ENCODE measurements at places on chromosomes 2 and 18. TPM values are rescaled to one million over a fixed set of nuclear protein-coding genes. Genes with fewer than 3 reads are reported as not detected.

Gene NDUFB3
- total RNA-seq = 93.9 TPM

Gene RPL37A
- 845 TPM for total RNA-seq

Gene PCARE
- 0.32 TPM for total RNA-seq

- DNase-seq = no peak
Observed at GRCh38 chr2:236676136-236676873, 106.7 kb downstream of the ACKR3 start.

- DNase-seq = no peak
Observed at GRCh38 chr2:222878301-222878876, 17.6 kb downstream of the ACSL3 start.

GRCh38 chr2:9623151-9623550, 7.6 kb downstream of the YWHAQ start:
- DNase-seq = no peak

DNA sequence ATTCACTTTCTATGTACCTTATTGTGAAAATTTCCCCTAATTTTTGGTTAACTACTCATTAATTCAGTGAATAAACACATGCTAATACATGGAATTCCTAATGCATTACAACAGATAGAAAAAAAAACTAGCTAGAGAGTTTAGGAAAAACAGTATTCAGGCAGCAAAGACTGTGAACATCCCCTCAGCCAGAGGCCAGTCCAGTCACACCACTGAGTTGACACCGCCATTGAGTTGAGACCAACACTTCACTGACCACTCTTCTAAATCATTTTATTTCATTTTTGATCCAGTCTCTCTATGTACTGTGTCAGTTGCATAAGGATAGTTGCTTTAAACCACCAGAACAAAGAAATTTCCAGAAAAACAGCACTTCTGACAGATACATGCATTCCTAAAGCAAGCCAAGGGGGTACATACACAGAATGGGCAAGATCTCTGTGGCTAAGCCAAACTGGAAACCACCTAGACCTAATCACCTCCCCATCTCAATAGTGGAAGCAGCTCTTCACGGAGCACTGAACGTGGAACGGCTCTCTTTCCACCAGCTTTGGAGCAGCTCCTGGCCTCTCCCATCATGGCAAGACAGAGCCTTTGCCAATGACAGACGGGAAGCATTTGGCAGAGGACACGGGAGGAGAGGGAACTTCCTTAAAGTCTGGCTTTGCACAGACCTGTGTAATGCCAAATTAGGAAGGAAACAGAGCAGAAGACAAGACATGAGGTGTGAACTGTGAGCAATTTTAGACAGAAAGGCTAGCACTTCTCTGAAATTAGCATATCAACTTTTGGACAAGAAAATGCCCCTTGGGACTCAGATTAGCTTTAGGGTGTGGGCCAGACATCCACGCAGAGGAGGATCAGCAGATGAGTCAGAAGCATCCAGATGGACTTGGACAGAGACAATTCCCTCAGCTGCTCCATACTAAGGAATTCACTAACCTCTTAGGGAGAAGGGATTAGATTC, 36.4 kb downstream of the CACNB4 start:
- peak; percentile 78 for DNase-seq

DNA sequence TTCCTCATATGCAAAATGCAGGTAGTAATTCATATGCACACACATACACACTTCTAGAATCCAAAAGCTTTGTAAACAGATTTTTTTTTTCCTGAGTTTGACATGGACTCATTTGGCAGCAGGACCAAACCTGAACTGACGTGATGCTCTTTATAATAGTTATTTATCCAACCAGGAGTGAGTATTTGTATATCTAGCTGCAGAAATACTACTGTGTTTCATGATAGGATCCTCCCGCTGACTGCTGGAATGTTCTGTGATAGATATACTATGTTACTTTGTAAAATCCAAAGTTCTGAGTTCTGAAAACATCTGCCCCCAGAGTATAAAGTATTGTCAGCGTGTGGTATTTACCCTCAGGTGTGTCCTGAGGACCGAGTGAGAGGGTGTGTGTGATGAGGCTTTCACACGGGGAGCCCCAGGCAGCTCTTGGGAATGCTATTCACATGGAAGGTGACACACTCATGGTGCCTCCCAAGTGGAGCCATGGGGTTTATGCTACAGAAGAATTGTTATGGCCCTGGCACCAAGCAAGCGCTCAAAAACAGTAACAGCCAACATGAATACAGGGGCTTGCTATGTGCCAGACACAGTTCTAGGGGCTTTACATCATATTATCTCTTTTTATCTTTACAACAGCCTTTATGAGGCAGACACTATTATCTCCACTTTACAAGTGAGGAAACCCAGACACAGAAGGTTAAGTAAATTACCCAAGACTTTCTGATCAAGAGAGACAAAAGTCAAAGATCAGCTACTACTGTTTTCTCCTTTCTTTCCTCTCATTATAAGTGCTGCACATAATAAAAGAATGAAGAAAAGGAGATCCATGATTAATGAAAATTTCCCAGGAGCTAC, 16.7 kb upstream of the TXNDC2 start:
- no peak for DNase-seq

All from myocyte (in vitro differentiated cells).